ENCODE measurements at places on chromosomes 5 and 9. TPM values are rescaled to one million over a fixed set of nuclear protein-coding genes. Genes with fewer than 3 reads are reported as not detected.

Gene IFNK
- not detected for total RNA-seq

Gene SPATA31E1
- total RNA-seq: not detected

Gene ADRB2
- 7.7 TPM for total RNA-seq

Gene PCDHA1
- total RNA-seq: not detected

Gene LIFR
- total RNA-seq: 58.0 TPM

Gene OTULINL
- total RNA-seq: 2.1 TPM

Gene LHX6
- 2.8 TPM for total RNA-seq

Gene GAPT
- not detected for total RNA-seq

Gene IFNE
- total RNA-seq: not detected

Gene CSF1R
- 11.2 TPM for total RNA-seq

Gene LCN1
- not detected for total RNA-seq

Gene IL3
- total RNA-seq: not detected

Gene ARID3C
- total RNA-seq: not detected

Gene CDC37L1
- 53.4 TPM for total RNA-seq

- H3K27ac ChIP-seq: no peak overlapping the region
- H3K4me1 ChIP-seq: no peaks in the 10 kb centered on the region
- no peak for DNase-seq
- H3K4me3 ChIP-seq: no peak overlapping the region
- no peaks in the 10 kb centered on the region for H3K27me3 ChIP-seq
- no peaks in the 10 kb centered on the region for H3K36me3 ChIP-seq
These were observed 304.7 kb upstream of the POU5F2 start for GRCh38 chr5:94045839-94046782.

DNA sequence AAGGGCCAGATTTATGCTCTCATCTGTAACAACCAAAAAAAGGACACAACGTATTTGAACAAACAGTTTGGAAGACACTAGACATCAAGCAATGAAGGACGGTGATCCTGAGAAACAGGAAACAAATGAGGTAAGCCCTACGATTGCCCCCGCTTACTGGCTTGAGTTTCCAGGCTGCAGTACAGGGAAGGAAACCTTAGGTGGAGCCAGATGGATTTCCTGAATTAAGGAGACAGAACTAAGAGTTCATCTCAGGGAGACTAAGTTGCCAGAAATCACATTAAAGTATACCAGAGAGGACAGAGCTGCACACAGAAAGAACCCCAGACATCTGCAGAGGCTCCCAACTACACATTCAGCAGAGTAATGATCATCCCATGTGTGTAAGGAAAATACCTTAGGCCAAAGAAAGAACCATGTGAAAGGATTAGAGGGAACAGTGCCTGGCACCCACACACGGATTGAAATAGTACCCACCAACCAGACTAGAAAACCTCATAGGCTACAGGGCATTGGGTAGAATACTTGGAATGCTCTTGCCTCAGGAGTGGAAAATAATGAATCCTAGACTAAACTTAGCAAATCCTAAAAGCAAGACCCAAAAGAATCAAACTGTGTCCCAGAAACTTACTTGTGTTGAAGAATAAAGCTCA, 99.3 kb upstream of the NIPBL start:
- no peaks in the 10 kb centered on the region for H3K36me3 ChIP-seq
- no peak overlapping the region for H3K4me3 ChIP-seq
- DNase-seq: no peak
- no peak overlapping the region for H3K27ac ChIP-seq
- H3K4me1 ChIP-seq: no peaks in the 10 kb centered on the region

GRCh38 chr5:171863935-171864334, 78.3 kb downstream of the SMIM23 start:
- no peak for DNase-seq
- no peak overlapping the region for H3K4me3 ChIP-seq
- no peaks in the 10 kb centered on the region for H3K27me3 ChIP-seq
- H3K36me3 ChIP-seq: peaks cover 16% of the 10 kb centered on the region
- H3K4me1 ChIP-seq: no peaks in the 10 kb centered on the region
- no peak overlapping the region for H3K27ac ChIP-seq

GRCh38 chr5:139675825-139676224, 27.7 kb downstream of the CXXC5 start:
- H3K4me3 ChIP-seq: no peak overlapping the region
- no peaks in the 10 kb centered on the region for H3K27me3 ChIP-seq
- peaks cover 11% of the 10 kb centered on the region for H3K36me3 ChIP-seq
- peak overlapping the region; percentile 42 for H3K27ac ChIP-seq
- H3K4me1 ChIP-seq: peaks cover 84% of the 10 kb centered on the region

DNA sequence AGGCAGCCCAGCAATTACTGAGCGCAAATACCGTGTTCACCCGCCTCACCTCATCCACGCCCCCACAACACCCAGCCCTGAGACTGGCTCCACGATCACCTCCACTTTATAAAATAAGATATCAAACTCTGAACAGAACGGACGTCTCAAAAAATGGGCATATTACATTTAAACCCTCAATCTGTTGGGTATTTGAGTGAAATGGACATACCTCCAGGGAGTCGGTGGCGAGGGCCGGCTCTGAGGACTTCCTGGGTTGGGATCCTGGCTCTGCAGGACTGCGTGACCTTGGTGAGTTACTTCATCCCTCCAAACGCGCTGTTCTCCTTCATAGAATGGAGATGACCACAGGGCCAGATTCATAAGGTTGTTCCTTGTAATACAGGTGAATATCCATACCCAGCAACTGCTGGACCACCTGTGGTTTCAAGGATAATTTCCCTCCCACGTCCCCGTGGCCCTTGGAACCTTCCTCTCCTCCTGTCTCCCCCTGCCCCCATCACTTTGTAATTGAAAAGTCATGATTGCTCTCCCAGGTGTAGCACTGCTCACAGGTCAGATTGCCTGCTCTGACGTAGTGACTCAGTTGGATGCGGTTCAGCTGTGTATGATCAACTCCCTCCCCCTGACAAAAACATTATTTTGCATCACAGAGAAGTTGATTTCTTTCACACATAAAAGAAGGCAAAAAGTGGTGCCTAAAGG, 135.6 kb downstream of the KCNIP1 start:
- no peaks in the 10 kb centered on the region for H3K27me3 ChIP-seq
- H3K4me3 ChIP-seq: no peak overlapping the region
- H3K4me1 ChIP-seq: peaks cover 10% of the 10 kb centered on the region
- no peak overlapping the region for H3K27ac ChIP-seq

DNA sequence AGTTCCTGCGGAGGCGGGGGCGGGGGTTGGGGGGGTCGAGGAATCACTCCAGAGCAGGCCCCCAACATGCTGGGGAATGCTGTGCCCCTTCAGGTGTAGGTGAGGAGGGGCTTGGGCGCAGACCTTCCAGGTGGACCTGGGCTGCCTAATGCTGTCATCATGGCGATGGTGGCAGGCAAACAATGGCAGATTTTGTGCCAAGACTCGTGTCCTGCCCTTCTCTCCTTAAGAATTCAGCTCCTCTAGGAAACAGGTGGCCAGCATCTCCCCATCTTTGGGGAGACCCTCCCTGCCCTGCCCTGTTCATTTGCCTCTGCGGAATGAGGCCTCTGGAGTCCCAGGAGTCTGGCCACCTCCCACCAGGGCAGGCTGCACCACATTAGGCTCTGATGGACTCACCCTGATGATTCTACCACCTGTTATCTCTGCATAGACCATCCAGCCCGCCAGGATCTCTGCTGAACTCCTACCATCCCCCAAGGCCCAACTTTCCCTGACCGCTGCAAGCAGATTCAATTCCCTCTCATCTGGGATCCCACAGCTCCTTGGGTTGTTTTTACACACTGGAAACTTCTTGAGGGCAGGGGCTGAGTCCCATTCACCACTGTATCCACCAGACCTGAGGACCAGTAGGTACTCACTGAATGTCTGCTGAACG, 10.9 kb upstream of the SLC25A51 start:
- H3K36me3 ChIP-seq: peaks cover 26% of the 10 kb centered on the region
- H3K4me3 ChIP-seq: no peak overlapping the region
- H3K4me1 ChIP-seq: peaks cover 29% of the 10 kb centered on the region
- no peak overlapping the region for H3K27ac ChIP-seq
- no peak for DNase-seq
- H3K27me3 ChIP-seq: no peaks in the 10 kb centered on the region

DNA sequence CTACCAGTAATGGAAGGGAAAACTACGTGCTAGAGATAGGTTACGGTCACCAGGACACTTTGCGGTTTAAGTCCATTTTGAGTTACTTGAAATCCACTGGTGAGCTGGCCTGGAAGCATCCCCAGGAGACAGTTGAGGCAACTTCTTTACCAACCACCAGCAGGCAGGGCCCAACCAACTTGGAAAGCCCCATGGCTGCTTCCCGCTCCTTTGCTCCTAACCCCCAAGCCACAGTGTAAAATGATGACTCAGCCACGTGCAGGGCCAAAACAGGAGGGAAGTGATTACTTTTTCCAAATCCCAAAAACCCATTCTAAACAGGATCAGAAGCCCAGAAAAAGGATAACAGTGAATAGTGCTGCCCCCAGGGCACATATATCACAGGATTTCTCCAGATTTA, 87.4 kb downstream of the PAX5 start:
- H3K4me1 ChIP-seq: no peaks in the 10 kb centered on the region
- no peak for DNase-seq
- no peak overlapping the region for H3K4me3 ChIP-seq
- no peak overlapping the region for H3K27ac ChIP-seq
- H3K27me3 ChIP-seq: no peaks in the 10 kb centered on the region
- H3K36me3 ChIP-seq: no peaks in the 10 kb centered on the region

DNA sequence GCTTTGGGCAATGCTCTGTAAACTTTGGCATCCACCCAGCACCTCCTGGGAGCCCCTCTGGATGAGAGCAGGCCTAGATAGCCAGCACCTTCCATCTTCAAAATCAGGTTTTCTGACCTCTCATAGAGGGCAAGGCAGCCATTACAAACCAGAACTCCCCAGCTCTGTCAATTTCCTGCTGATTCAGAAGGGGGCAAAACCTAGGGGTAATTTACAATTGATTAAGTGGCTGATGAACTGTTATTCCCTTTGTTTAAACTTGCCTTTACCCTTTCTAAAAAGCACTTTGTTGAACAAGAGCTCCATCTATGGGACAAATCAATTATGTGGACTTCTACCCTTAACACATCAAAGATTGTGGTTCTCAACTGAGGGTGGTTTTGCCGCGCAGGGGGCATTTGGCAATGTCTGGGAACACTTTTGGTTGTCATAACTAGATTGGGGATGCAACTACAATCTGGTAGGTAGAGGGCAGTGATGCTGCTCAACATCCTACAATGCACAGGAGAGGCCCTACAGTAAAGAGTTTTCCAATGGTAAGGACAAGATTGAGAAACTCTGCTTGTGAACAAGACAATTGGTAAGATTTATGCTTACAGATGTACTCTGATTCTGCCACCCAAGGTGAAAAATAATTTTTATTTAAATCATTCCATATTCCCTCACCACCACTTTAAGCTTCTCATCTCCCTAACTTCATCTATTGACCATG, 184.1 kb downstream of the MARCHF11 start:
- no peak overlapping the region for H3K4me3 ChIP-seq
- H3K36me3 ChIP-seq: no peaks in the 10 kb centered on the region
- DNase-seq: no peak
- no peaks in the 10 kb centered on the region for H3K4me1 ChIP-seq

- H3K36me3 ChIP-seq: no peaks in the 10 kb centered on the region
- H3K4me3 ChIP-seq: no peak overlapping the region
- H3K4me1 ChIP-seq: peaks cover 12% of the 10 kb centered on the region
- peak overlapping the region; percentile 38 for H3K27ac ChIP-seq
- peak; percentile 83 for DNase-seq
- H3K27me3 ChIP-seq: no peaks in the 10 kb centered on the region
These were observed 38.3 kb downstream of the RECK start for GRCh38 chr9:36074870-36075532.

GRCh38 chr5:82374637-82375036, 96.5 kb upstream of the RPS23 start:
- H3K27ac ChIP-seq: no peak overlapping the region
- H3K4me3 ChIP-seq: no peak overlapping the region
- no peaks in the 10 kb centered on the region for H3K27me3 ChIP-seq
- H3K36me3 ChIP-seq: no peaks in the 10 kb centered on the region

DNA sequence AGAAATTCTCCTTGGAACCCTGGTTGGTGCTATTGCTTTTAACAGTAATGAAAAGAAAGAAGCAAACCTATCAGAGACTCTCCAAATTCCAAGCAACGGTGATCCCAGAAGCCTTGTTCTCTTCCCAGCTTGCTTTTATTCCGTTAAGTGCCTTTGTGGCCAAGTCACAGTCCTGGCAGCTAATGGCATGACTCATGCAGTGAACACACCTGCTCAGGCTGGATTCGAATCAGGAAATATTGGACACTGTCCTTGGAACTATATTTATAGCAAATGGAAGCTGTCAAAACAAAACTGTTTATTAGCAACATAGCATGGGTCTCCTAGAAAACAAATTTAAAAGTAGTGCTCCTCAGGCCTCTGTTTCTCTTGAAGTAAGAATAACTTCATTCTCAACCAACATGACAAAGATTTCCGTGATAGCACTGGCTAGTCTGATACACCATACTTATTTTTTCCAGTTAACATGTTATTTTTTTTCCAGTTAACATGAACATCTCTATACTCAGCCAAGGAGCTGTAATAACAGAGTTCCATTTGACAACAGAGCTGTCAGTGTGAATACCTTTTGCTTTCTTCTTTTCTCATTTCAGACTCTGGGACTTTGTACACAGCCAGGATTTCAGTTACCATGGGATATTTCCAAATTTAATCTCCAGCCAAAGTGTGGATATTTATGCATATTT, 502.4 kb downstream of the GADD45G start:
- H3K27ac ChIP-seq: peak overlapping the region; percentile 75
- H3K36me3 ChIP-seq: no peaks in the 10 kb centered on the region
- DNase-seq: peak; percentile 70
- H3K4me1 ChIP-seq: peaks cover 25% of the 10 kb centered on the region

GRCh38 chr9:15525958-15526357, 15.2 kb upstream of the PSIP1 start:
- no peaks in the 10 kb centered on the region for H3K27me3 ChIP-seq
- no peak overlapping the region for H3K27ac ChIP-seq
- no peak overlapping the region for H3K4me3 ChIP-seq
- no peaks in the 10 kb centered on the region for H3K36me3 ChIP-seq

GRCh38 chr5:154303133-154303532, 112.6 kb downstream of the GALNT10 start:
- H3K27me3 ChIP-seq: no peaks in the 10 kb centered on the region
- H3K4me3 ChIP-seq: no peak overlapping the region
- peaks cover 11% of the 10 kb centered on the region for H3K4me1 ChIP-seq
- H3K36me3 ChIP-seq: peaks cover 5% of the 10 kb centered on the region

DNA sequence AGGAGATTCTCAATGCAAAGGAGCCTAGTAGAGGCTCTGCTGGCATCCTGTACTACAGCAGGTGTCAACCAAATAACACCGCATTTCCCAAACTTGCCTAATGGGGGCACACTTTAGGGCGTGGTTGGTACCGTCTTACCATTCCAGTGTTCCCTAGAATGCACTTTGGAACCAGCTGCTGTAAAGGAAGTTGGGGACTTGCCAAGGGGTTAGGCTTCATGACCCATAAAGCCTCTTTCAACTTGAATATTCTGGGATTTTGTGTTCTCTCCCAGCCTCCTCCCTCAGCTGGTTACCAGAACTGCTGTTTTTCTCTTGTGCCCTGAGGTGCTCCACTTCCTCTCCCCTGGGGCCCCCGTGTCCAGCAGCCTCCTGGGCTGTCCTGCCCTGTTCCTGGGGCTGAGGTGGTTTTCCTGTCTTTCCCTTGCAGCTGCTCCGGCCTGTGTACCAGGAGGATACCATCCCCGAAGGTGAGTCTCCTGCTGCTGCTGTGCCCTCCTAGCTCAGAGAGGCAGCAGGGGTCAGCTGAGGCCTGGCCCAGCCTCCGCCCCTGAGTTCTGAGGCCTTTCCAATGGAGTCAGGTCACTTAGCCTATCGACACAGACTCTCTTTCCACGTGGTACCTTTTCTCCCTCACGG, 44.7 kb downstream of the RGS3 start:
- H3K36me3 ChIP-seq: peaks cover 49% of the 10 kb centered on the region
- H3K4me1 ChIP-seq: peaks cover 89% of the 10 kb centered on the region
- H3K4me3 ChIP-seq: no peak overlapping the region

- H3K4me1 ChIP-seq: no peaks in the 10 kb centered on the region
- no peaks in the 10 kb centered on the region for H3K27me3 ChIP-seq
- no peak overlapping the region for H3K4me3 ChIP-seq
- no peak for DNase-seq
- no peak overlapping the region for H3K27ac ChIP-seq
These were observed 296.9 kb downstream of the MSX2 start for GRCh38 chr5:175021321-175021720.
